ENCODE measurements at places on chromosomes 2 and 18.
A peak's percentile ranks its signal among the peaks of the same experiment; 100 is the strongest.

DNA sequence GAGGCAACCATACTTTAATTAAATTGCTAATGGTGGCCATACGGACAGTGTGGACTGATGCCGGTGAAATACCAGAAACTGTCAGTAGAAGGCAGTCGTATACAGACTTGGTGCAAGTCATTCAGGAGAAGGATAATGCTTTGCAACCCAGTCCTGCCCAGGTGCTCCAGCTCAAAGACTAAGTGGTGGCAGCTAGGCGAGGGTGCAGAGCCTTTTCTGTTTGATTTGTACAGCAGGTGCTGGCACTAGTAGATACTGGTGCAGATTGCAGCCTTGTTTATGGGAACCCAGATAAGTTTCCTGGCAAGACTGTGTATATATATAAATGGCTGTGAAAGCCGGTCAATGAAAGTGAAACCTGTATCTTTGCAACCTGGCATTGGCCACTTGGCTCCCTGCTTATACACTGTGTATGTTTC, 208.3 kb upstream of the SYT4 start:
- DNase-seq = no peak

GRCh38 chr18:55012008-55012407, 52.7 kb upstream of the CCDC68 start:
- DNase-seq = no peak

DNA sequence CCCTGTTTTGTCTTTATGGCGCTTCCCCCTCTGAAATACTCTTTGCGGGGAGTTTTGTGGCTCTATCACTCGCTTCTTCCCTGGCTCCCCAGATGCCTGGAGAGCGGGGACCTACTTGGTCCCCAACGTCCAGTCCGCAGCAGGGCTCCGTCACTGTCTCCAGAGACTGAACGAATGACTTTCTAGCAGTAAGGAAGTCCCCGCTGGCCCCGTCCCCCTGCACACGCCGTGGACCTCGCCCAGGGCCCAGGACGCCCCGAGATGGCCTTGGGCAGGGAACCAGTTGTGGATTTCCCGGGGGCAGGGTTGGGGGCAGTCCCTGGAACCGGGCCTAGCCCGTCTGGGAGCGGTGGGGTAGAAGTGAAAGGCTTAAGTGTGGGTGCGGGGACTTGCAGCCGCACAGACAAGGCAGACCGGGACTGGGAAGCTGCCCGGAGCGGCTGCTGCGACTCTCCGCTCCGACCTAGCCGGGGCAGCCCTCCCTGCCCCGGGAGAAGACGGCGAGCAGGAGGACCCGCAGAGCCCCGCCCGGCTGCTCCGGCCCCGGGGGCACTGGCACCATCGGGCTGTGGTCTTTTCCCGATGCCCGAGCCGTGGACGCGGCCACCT, 821 bp upstream of the EPHA4 start:
- no peak for DNase-seq

DNA sequence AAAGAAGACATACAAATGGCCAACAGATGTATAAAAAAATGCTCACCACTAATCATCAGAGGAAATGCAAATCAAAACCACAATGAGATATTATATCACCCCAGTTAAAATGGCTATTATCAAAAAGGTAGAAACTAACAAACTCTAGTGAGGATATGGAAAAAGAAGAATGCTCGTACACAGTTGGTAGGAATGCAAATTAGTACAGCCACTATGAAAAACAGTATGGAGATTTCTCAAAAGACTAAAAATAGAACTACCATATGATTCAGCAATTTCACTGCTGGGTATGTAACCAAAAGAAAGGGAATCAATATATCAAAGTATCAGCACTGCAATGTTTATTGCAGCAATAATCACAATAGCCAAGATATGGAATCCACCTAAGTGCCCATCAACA, 519.3 kb upstream of the HNMT start:
- no peak for DNase-seq

DNA sequence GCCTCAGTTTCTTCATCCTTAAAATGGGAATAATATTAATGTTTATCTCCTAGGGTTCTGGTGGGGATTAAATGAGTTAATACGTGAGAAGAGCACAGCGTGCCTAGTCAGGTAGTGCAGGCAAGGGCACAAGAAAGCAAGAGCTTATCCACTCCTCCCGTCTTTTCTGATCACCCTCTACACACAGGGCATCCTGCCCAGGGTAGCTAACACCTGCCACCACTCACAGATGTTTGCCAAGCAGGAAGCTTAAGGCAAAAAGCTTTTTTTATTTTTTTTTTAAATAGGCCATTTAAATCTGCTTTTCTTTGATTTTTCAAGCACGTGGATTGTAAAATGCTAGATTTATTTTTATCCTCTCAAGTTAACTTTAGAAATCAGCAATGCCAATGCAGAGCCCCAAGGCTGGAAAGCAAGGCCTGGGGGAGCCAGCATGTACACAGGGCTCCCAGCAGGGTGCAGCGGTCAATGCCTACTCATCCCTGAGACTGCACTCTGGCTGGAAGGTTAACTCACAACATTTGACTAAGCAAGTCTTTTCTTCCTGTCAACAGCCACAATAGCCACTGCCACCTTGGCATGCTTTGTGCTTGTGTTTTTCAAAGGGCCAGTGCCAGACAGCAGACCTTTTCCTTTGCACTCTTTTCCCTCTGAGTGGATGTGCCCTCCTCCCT, 86.5 kb upstream of the ACAA2 start:
- no peak for DNase-seq

- DNase-seq = peak; percentile 83
Observed at GRCh38 chr2:196987649-196988364, 61.3 kb upstream of the PGAP1 start.

GRCh38 chr2:100796499-100797100, 23.3 kb upstream of the NPAS2 start:
- DNase-seq = no peak

GRCh38 chr18:75213611-75214331, 3.2 kb downstream of the TSHZ1 start:
- no peak for DNase-seq

DNA sequence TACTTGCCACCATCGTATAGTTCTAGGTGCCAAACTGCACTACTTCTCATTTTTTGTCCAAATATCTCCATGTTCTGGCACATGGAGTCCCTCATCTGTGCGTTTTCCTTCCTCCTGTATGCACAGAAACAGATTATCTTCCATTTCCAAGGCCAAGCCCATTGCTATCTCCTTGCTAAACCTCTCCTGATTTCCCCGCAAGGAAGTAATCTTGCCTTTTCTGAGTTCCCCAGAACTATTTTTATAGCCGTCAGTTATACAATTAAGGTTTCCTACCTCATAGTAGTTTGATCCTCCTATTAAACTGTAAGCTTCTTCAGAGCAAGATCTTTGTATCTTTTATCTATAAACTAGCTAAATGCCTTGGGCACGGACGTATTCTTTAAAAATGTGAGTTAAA, 7.2 kb downstream of the DSG2 start:
- DNase-seq = no peak

GRCh38 chr18:6785001-6785400, 55.5 kb downstream of the ARHGAP28 start:
- no peak for DNase-seq

DNA sequence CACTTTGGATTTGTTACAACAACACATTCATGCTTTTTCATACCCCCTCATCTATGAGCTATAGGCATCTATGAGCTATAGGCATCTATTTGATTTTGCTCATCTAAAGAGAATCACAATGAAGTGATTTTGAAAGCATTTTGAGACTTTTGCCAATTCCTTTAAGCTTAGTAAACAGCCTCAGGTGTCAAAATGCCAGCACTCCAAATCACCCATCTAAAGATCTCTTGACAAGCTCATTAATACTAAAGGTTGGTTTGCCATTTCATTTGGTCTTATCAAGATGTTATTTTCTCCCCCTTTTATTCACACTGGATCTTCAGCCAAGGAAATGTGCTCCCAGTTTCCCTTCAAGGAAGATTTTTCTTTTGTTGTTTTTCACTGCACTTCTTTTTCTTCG, 110.7 kb upstream of the TLK1 start:
- DNase-seq = no peak

GRCh38 chr2:118978064-118978463, 36.1 kb downstream of the MARCO start:
- no peak for DNase-seq

Measured in AG04449 (cell line).